Fibroblast of skin of right quadriceps (primary cell): ENCODE measurements at places on chromosomes 3 and 15.

- no peak for DNase-seq
Observed at GRCh38 chr15:38872732-38873131, 308.1 kb upstream of the RASGRP1 start.

DNA sequence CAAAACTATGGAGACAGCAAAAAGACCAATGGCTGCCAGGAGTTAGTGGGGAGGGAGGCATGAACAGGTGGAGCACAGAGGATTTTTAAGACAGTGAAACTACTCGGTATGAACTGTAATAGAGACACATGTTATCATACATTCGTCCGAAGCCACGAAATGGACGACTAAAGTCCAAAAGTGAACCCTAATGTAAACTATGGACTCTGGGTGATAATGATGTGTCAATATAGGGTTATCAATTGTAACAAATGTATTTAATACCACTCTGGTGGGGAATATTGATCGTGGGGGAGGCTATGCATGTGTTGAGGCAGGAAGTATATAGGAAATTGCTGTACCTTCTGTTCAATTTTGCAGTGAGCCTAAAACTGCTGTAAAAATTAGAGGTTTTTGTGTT lies 107.0 kb downstream of the CPN2 start:
- no peak for DNase-seq

- DNase-seq = no peak
Observed at GRCh38 chr3:31840252-31840651, 140.8 kb downstream of the OSBPL10 start.

DNA sequence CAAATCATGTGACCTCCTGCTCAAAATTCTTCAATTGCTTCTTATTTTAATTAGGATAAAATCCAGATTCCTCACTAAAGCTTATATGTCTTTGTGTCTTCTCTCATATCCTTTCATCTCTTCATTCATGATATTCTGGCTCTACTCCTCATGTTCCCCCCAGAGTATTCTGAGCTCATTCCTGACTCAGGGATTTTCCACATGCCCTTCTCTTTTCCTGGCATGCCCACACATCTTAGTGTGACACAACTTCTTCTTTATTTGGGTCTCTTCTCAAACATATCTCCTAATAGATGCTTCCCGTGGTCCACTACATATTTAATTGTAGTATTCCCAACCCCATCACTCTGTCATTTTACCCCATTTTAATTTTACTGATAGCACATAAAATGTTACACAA lies 15.2 kb upstream of the MBNL1 start:
- no peak for DNase-seq

DNA sequence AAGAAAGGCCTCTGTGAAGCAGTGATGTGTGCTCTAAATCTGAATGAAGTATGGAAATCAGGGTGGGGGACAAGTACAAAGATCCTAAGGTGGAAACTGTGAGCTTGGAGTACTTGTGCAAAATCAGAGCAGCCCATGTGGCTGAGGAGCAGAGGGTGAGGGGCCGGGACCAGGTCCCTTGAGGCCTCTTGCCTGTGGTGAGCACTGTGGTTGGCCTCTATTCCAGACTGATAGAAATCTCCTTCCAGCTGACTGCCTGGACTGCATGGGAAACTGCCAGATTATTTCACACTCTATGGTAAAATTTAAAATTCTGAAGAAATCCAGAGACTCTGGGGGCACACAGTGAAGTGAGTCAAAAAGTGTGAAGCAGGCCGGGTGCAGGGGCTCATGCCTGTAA lies 81.4 kb downstream of the TM4SF4 start:
- peak; percentile 69 for DNase-seq

- DNase-seq = no peak
Observed at GRCh38 chr15:75007216-75007615, 11.9 kb downstream of the SCAMP5 start.

DNA sequence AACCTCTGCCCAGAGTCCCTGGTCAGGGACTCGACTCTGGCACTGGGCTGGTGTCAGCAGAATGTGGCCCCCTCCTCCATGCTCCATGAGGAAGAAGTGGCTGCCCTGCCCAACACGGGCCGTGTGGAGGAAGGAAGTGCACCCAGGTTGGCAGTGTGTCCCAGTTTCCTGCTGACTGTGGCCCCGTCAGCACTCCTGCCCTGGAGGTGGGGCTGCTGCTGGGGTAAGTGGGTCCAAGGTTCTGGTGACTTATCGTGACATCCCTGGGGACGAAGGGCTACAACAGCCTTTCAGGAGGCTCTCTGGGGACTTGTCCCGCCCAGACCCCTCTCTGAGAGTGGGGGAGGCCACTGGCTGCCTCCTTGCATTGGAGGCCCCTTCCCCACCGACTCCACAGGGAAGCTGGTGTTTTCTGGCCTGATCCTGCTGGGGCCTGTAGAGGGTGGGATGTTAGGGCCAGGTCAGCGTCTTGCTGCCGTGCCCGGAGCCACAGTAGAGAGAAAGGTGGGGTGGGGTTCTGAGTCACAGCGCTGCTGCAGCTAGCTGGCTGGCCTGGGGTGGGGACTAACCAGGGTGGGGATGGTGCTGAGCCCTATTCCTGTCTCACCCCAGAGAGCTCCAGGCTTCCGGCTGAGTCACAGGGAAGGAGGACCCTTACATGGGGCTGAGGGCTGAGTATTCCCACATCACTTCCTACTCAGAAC lies 10.5 kb downstream of the SEMA4B start:
- peak; percentile 74 for DNase-seq

- DNase-seq = peak; percentile 72
Observed at GRCh38 chr15:39131609-39132008, 449.3 kb upstream of the THBS1 start.

- no peak for DNase-seq
Observed at GRCh38 chr15:70262591-70263274, 165.0 kb upstream of the TLE3 start.

DNA sequence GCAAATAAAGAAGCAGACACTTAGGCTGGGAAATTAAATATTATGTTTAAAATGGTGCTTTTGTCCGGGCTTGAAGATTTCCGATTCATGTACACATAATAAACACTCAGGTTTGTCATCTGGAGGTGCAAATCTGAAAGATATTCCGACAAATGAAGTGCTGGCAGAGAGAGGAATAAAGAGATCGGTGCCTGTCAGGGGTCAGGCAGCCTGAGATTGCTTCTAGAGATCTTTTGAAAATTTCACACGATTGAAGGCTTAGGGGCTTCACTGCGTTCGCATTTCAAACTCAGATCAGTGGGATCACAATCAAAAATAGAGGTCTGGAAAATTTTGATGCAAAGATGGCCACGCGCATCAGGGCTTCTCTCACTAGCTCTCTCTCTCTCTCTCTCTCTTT lies 33.2 kb downstream of the NR2F2 start:
- DNase-seq = no peak

GRCh38 chr3:8128686-8129085 lies 372.9 kb upstream of the LMCD1 start:
- no peak for DNase-seq

GRCh38 chr3:15477951-15478639 lies 43.4 kb downstream of the COLQ start:
- DNase-seq = no peak

GRCh38 chr3:58722561-58722960 lies 56.0 kb upstream of the FAM3D start:
- DNase-seq = no peak

GRCh38 chr3:132294906-132295305 lies 22.3 kb upstream of the ACP3 start:
- no peak for DNase-seq

- no peak for DNase-seq
Observed at GRCh38 chr3:170049146-170050000, 11.6 kb downstream of the GPR160 start.

GRCh38 chr15:74768099-74768770 lies 13.6 kb upstream of the CSK start:
- DNase-seq = no peak

GRCh38 chr3:142808103-142808917 lies 80.6 kb downstream of the PCOLCE2 start:
- DNase-seq = peak; percentile 64

DNA sequence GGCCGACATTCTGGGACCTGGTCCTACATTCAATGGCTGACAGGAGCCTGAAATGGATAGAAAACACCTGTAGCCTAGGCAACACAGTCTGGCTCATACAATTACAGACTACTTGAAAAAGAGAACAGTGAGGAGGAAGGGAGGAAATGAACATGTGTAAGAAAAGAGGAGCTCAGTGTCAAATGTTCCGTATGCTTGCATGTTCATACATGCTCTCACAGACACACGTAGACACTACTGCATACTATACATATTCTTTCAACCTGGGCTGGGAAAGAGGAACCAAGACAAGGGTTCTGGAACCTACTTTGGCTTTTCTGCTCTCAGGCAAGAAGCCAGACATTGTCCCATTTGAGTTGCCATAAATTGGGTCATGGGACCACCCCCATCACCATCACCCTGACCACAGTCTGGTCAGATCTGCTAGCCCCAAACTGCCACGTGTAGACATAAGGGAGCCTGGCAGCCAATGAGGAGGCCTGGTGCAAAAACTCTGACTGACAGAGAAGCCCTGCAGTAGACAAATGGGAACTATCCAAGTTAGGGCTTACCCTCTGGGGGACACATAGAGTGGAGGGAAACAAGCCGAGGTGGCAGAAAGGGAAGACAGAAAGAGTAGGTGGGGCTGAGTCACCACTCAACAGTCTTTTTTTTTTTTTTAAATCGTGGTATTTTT lies 310.0 kb downstream of the SHQ1 start:
- no peak for DNase-seq

DNA sequence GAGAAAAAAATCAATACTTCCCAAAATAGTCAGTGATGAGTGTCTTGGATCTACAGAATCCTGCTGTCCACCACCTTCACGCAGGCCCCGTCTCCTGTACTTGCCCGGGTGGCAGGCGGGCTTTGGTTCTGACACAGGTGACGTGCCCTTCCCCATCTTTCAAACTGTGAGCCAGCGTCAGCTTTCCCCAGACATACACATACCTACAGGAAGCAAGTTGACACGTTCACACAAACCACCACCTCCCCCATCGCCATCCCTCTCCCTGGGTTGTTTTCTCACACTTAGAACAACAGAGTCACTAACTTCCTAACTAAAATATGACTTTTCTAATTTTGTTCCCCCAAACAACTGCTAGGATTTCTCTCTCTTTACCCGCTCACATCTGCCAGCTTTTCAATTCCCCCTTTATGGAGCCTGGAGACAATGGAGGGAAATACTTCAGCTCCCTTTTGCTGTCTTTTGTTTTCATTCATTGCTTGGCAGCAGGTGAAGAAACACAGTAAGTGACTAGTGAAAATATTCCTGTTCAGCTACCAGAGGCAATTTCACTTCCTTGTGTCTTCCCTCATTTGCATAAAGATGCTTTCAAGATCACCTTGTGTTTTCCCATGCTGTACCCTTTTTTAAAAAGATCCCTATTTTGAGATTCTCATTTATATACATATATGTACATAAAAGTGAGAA lies 248.3 kb downstream of the SLCO3A1 start:
- DNase-seq = no peak

- peak; percentile 91 for DNase-seq
Observed at GRCh38 chr3:187994221-187995042, 159.5 kb upstream of the LPP start.

GRCh38 chr15:47768735-47769134 lies 51.4 kb downstream of the SEMA6D start:
- no peak for DNase-seq

- DNase-seq = peak; percentile 2
Observed at GRCh38 chr3:147613725-147614124, 204.6 kb downstream of the ZIC1 start.

GRCh38 chr3:100068826-100069225 lies 45.5 kb downstream of the FILIP1L start:
- DNase-seq = peak; percentile 74

DNA sequence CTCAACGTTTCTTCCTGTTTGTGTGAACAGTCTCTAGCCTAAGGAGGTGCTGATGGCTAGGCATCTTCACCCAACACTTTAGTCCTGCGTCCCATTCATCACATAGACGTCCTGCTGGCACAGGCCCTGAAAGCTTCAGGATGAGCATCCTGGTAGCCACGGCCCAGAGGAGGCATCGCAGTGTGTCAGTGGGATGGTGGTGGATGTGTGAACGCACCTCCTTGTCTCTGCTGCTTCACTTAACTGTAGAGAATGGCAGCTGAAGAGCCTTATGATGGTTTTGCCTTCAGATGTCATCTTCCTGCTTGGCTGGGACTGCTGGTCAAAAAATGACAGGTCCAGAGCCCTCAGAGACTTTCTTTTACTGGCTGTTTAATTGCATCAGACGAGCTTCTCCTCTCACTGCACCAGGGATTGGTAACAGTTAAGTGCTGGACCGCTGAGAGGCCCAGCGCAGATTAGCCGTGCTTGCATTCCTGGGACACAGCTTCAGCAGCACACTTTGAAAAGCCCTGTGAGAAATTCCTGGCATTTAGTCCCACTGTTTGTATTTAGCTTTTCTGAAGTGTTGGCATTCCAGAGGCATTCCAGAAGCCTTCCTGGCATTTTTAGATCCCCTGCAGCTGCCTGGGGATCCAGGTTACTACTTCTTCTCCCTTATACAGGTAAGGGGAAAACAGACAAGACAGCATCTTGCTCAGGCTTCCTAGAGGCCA lies 132.4 kb upstream of the PLXNA1 start:
- peak; percentile 82 for DNase-seq

DNA sequence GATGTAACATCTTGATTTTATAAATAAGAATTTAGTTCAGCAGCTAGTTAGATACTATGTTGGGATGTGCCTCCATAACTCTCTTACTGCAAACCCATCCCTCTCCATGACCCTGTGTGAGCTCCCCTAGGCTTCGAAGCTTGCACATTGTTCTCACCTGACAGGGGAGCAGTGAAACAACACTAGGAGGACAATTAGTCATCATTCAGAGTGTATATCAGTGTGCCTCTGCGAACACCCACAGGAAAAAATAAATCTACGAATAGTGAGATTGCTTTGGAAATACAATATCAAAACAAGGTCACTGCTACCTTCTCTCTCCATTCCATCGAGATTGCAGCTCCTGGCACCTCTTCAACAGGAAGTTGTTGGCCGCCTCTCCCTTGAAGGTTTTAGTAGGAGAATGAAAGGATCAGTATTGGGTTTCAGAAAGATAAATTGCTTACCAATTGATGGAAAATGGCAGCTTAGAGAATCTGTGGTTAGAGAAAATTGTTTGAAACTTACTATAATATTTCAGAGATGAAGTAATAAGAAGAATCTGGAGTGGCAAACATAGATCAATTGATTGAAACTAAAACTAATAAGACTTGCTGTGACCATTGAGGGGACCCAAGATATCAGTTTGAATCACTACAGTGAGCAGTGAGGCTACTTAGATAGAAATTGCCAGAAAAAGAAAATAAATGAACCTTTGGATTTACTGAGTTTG lies 103.2 kb downstream of the CHL1 start:
- no peak for DNase-seq

DNA sequence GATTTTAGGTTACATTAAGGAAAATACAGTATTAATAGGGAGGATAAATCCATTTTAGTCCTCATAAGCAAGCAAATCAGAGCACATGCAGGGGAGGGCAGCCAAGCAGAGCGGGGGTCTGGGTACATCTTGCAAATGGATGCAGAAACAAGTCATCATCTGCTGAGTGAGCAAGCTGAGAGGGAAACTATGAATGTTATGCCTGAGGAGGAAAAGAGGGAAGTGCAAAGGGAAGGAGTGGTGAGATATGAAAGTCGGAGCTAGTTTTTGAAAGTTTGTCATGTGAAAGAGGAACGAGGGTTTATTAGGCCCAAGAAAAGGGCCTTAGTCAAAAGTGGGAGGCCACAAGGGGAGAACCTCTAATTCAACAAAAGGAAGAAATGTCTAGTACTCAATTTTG lies 15.4 kb downstream of the PTX3 start:
- DNase-seq = no peak
